ENCODE measurements at places on chromosomes 12 and 14.

GRCh38 chr12:114684870-114685273 is 897 bp upstream of the TBX3 start:
- DNase-seq: no peak

- no peak for DNase-seq
Observed at GRCh38 chr12:128383357-128383937, 116.5 kb downstream of the TMEM132C start.

DNA sequence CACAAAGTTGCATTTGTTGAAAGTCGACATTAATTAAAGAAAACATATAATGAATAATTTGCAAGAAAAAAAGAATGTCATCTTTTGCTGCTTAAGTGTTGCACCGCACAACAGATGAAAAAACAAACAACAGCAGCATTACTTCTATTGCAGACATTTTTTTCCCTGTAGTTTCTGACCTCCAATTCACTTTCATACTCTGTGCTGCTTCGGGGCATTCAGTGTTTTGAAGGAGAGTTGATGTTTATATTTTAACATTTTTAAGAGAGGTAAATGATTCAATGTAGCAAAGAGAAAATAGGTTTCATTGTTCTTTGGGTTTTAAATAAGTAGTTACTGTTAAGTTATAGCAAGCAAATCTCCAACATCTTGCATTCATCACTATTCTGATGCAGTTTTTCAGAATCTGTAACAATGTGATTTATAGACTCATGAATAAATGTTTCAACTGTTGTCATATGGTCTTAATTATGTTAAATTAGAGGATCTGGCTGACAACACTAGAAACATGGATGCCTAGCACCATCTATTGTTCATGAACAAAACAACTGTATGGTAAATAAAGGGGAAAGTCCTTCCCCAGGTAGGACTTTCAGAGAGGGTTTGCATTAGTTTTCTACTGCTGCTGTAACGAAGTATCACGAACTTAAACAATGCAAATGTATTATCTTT is 168.1 kb downstream of the BCAT1 start:
- DNase-seq: no peak

DNA sequence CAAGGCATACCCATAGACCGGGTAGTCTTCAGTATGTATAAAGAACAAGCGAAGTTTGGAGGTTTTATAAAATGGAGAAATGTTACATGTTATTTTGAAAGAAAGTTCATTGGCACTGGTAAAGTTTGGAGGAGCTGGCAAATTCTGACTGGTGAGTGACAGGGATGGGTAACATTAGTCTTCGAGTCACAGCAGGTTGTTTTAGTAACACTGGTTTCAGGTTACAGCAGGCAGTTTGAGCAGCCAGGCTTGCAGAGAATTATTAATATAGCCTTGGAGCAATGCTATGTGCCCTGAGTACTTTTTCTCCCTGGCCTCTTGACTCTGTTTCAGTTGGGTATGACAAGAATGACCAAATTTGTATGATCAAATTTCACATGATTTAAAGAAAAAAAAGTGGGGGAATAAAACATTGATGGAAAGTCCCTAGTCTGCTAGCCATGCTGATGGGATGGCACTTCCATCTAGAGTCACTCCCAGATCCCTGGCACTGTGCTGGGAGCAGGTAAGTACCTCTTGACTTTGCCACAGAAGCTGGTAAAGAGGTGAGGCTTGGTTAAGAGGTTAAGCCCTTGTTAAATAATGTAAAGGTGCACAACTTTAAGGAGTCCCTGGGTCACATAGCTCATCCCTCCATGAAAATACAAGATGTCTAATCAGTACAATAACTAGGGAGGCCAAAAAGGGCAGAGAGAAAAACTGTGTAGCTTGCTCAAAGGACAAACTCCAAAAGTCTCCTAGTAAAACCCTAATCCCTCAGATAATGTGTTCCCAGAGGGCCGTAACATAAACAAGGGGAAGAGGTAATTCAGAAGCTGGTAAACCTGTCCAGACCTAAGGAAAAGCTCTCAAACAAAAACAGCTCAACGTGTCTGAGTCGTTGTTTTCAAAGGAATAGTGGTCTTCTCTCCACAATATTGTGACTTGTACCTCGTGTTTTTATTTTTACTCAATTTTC is 12.7 kb upstream of the SVOP start:
- no peak for DNase-seq

- DNase-seq: no peak
Observed at GRCh38 chr14:91727121-91727520, 4.8 kb downstream of the CATSPERB start.

DNA sequence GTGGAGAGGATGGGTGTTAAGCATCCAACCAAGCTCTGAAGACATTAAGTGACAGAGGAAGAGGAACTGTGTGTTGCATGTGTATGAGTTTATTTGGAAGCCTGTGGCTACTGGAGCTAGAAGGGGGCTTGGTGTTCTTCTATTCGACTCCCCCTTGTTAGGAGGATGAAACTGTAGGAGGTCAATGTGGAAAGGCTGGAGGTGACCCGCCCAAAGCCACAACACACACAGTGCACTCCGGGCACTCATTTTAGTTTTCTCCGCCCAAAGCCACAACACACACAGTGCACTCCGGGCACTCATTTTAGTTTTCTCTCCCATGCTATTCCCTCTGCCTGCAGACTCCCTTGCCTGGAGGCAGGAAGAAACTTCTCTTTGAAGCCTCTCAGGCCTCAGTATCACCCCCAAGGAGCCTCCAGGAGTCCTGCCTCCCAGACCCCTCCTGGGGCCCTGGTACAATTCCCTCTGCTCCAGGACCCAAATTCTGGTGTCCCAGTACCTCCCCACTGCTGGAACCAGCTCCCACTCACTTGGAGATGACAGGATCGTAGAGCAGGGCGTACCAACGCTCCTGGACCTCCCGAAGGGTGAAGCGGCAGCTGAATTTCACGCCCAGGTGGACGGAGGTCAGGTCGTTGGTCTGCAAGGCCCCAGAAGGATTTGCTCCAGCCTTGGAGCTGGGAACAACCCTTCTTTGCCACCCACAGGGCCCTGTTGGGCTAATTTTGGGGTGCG is 3.8 kb downstream of the MCRS1 start:
- DNase-seq: no peak

- DNase-seq: peak; percentile 70
Observed at GRCh38 chr12:39619316-39619659, 315 bp downstream of the ABCD2 start.

GRCh38 chr14:56959121-56959520 is 148.8 kb upstream of the OTX2 start:
- no peak for DNase-seq

- DNase-seq: no peak
Observed at GRCh38 chr12:128942960-128943477, 89.7 kb downstream of the GLT1D1 start.

GRCh38 chr12:52691841-52692150 is 11.5 kb downstream of the KRT77 start:
- no peak for DNase-seq

DNA sequence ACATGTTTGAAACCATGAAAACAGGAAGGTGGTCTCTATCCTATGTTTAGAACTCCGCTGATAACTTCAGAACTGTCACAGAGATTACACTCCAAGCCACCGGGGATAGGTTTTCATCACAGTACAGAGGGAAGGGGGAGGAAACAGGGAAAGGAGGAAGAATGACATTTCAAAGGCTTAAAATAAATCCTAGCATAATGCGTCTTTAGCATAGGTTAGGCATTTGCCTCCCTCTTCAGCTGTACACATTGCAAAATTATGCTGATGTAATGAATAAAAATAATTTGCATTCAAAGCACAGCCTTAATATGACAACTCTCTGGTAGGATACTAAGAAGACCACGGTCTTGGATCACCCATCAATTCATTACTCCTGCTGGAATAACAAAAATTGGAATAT is 54.3 kb upstream of the PYGL start:
- no peak for DNase-seq

GRCh38 chr12:67386869-67387565 is 117.9 kb downstream of the CAND1 start:
- no peak for DNase-seq

Measured in stimulated activated effector memory CD8-positive, alpha-beta T cell treated with anti-CD3 and anti-CD28 coated beads, Interleukin-12 subunit alpha, Interleukin-12 subunit beta, amount 100 ng/mL, for 72 hours (primary cell).